Smooth muscle cell of the umbilical artery (primary cell): ENCODE measurements at places on chromosomes 5 and 9. TPM values are rescaled to one million over a fixed set of nuclear protein-coding genes. Genes with fewer than 3 reads are reported as not detected.

Gene NCS1
- 79.9 and 127 TPM in 2 replicates for total RNA-seq

Gene PDLIM4
- total RNA-seq = 95.6 and 133 TPM in 2 replicates

Gene SPINK13
- not detected in 2 replicates for total RNA-seq

Gene C9orf153
- total RNA-seq = 0.30 and 1.1 TPM in 2 replicates

Gene SHOC1
- under 0.01 and 0.09 TPM in 2 replicates for total RNA-seq

Gene CBY3
- 0.23 TPM in 1 of 2 replicates, not detected in the other for total RNA-seq
